Stimulated activated CD4-positive, alpha-beta T cell treated with anti-CD3 and anti-CD28 coated beads, Interleukin-15, amount 100 ng/mL, for 1 hour (primary cell): ENCODE measurements at places on chromosomes 1 and 21.

DNA sequence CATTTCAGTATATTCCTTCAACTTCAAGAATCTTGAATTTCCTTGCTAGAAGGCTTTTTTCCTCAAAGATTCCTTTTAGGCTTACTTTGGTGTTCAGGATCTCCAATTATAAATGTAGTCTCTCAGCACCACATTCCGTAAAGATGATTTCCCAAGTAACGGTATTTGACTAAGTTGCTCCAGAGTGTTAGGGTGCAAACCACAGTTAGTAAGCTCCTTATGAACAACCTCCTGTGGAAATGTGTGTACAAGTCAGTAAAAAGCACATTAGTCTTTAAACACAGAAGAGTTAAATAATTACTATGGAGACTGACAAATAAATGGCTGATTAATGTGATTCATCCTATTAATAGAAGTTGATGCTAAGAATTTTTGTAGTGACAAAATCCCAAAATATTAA is 10.3 kb downstream of the DONSON start:
- DNase-seq = no peak

- no peak for DNase-seq
These were observed 102.5 kb upstream of the CASZ1 start for GRCh38 chr1:10898921-10899320.

GRCh38 chr1:183270541-183271141 is 84.6 kb downstream of the LAMC2 start:
- no peak for DNase-seq

- DNase-seq = no peak
These were observed 741 bp downstream of the RGS2 start for GRCh38 chr1:192809307-192810252.

GRCh38 chr21:44320847-44321246 is 18.3 kb downstream of the CFAP410 start:
- DNase-seq = no peak
